Kasumi-1 (cell line): ENCODE measurements at places on chromosomes 7 and 10.

GRCh38 chr7:136070736-136071505, 93.8 kb upstream of the MTPN start:
- no peak for DNase-seq

DNA sequence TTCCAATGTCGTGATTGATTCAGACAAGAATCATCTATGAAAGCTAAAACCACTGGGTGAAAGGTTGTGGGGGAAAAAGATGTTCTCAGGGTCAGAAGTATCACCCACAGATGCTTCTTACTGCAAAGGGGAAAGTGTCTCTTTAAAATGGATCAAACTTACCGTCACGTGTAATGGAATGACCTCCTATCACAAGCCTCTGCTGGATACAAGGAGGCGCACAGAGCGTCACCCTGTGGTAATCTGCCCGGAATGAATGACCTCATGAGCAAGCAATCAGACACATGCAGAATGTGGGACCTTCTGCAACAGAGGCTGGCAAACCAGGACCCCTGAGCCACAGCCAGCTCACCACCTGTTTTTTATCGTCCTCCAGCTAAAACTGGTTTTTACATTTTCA, 33.0 kb downstream of the WIPF3 start:
- no peak for DNase-seq

DNA sequence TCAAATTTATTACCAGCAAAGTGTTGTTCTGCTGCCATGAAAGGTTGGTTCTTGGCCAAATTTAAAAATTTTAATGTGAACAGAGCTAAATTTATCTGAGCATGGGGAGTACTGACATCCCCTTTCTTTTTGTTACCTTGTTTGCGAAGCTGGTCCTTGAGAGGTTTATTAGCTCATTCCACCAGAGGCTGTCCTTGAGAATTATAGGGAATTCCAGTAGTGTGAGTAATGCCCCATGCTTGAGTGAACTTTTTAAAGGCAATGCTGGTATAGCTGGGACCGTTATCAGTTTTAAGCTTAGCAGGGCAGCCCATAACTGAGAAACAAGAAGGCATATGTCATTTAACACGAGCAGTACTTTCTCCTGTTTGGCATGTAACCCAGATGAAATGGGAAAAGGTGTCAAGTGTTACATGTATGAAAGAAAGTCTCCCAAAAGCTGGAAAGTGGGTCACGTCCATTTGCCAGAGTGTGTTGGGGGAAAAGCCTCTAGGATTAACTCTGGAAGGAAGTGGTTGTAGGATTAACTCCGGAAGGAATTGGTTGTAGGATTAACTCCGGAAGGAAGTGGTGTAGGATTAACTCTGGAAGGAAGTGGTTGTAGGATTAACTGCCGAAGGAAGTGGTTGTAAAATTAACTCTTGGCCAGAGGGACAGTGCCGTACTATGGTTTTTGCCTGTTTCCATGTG, 37.3 kb upstream of the AKR1C2 start:
- no peak for DNase-seq

GRCh38 chr10:6516281-6516928, 63.7 kb downstream of the PRKCQ start:
- DNase-seq: no peak

DNA sequence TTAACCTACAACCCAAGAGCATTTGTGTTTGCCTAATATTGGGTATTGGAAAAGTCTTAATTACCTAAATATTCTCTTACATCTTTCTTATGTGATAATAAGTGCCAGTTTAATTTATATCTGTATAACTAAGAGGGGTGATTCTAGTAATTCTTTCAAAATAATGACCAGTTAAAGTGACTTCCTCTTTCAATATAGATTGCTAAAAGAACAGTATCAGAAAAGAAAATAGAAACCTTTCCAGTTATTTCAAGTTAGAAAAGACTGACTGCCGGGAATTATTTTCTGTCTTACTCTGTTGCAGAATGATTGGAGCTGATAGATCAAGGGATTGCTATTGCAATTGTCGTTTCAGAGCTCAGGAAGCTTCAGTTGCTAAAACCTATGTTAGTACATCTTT, 525.0 kb upstream of the SEMA3D start:
- no peak for DNase-seq
